ENCODE measurements at places on chromosomes 1 and 21. TPM values are rescaled to one million over a fixed set of nuclear protein-coding genes. Genes with fewer than 3 reads are reported as not detected.

- peak; percentile 86 for ATAC-seq
Measured at GRCh38 chr1:229047840-229048620, 222.9 kb upstream of the RAB4A start.

DNA sequence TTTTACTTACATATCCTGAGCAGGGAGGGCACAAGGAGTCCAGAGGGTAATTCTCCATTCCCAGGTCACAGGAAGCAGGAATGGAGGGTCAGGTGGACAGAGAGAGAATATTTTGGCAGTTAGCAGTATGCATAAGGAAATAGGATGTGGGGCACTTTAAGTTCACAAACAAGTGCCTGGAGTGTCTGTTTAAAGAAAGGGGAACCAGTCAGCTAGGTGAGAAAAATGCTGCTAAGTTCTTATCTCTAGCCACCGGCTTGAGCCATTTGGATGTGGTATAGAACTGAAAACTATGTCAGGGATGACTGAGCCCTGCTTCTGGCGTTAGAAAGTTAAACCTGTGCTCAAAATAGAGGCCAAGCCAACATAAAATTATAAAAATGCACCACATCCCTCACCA, 739.7 kb upstream of the NCAM2 start:
- no peak for ATAC-seq

DNA sequence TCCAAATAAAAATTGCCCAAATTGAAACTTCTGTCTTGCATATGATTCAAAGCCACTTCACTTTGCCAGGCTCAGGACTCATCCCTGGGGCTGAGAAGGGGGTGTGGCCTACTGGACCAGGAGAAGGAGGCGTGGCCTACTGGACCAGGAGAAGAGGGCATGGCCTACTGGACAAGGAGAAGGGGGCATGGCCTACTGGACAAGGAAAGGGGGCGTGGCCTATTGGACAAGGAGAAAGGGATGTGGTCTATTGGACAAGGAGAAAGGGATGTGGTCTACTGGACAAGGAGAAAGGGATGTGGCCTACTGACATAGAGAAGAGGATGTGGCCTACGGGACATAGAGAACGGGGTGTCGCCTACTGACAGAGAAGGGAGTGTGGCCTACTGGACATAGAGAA, 405.3 kb downstream of the RRAGC start:
- ATAC-seq = no peak

CHIA gene
- 0.16 TPM for total RNA-seq
